ENCODE measurements at places on chromosomes 2 and 18. TPM values are rescaled to one million over a fixed set of nuclear protein-coding genes. Genes with fewer than 3 reads are reported as not detected.

The EVX2 gene
- under 0.01 TPM for total RNA-seq

DNA sequence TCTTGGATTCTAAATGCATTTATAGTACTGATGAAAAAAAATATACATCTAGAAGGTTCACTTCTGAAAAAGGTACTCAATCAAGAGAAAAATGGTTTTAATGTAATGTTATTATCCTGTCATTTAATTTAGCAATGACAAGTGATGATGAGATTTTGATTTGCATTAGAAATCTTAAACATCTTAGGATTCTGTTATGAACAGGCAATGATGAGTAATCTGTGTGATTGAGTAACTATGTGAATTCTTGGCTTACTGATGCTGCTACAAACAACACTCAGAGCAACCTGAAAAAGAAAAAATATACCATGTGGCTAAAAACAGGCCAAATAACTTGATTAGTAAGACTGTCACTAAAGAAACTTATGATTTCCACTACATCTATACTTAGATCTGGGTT is 30.1 kb downstream of the RBKS start:
- DNase-seq = peak; percentile 26

- no peak for DNase-seq
These were observed 453.4 kb downstream of the BCL11A start for GRCh38 chr2:60100034-60100433.

DNA sequence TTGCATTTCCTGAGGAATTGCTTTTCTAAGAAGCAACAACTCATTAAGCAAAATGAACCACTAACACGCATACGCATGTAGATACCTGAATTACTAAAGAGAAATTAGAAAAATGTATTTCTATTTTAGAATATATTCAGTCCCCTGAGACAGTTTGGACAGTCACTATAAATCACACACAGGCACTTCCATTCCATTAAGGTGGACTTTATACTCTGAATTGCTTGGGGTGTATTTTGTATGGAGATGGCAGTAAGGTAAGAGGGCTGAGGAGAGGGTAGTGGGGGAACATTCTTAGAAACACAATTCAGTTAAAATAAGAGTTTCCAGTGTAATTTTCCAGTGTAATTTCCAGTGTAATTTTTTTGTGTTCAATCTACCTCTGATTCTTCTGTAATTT is 1.8 kb downstream of the CCDC141 start:
- no peak for DNase-seq

- no peak for DNase-seq
These were observed 95.3 kb upstream of the FAM110C start for GRCh38 chr2:141611-142010.

GRCh38 chr2:109187711-109188495 is 58.9 kb downstream of the SH3RF3 start:
- no peak for DNase-seq

GRCh38 chr2:160892204-160892603 is 268.0 kb upstream of the TANK start:
- DNase-seq = no peak

- no peak for DNase-seq
These were observed 65.0 kb downstream of the NOL4 start for GRCh38 chr18:34159691-34160185.

DNA sequence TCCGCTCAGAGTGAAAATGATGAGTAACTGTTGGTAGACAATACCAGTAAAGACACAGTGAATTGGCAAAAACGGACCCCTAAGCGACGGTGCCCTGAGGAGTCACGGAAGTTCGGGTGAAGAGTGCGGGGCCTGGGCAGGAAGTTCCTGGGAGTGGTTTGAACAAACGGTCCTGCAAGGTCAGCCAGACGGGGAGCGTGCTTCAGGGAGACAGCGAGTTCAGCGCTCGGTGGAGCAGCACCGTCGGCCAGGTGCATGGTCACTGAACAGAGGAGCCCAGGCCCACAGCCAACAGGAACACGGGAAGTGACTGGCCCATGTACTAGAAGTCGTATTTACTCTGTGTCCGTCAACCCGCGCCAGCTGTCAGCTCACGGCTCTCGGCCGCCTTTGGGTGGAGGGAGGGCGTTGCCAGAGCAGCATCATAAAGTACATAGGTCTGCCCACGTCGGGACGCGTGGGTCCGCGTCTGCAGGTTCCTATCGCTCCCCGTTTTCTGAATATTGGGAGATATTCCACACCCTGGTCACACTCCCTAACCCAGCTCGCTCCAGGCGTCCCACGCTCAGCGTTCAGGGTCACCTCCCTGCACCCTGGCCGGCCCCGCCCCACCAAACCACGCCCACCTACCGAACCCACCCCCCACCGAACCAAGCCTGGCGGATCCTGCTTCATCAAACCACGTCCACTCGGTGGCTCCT is 75.6 kb upstream of the UXS1 start:
- no peak for DNase-seq

The NEU4 gene
- total RNA-seq = not detected

- no peak for DNase-seq
These were observed 227.9 kb downstream of the PRKCE start for GRCh38 chr2:45879406-45879805.

GRCh38 chr2:30234180-30234971 is 3.0 kb downstream of the LBH start:
- DNase-seq = peak; percentile 98

- DNase-seq = peak; percentile 72
These were observed 27.9 kb upstream of the CCBE1 start for GRCh38 chr18:59725142-59725541.

The UGT1A5 gene
- not detected for total RNA-seq

GRCh38 chr2:674321-674985 is 2.8 kb downstream of the TMEM18 start:
- peak; percentile 56 for DNase-seq

DNA sequence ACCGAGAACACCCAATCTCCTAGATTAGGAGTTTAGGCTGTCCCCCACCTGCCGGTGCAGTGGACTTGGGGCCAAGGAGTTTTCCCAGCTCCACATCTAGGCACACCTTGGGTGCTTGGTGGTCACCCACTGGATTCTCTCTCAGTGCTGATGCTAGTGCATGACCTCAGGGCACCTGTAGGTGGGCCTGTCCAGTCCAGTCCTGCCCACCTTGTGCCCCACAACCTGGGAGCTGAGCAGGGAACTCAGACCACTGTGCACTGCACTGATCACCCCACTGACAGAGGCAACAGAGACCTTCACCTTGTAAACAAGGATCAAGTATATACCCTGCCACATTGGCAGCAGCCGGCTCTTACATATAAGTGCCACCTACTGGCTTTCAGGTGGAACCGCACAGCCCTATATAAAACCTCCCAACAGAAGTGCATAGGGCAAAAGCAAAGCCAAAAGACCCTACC is 12.7 kb upstream of the CDH19 start:
- no peak for DNase-seq

DNA sequence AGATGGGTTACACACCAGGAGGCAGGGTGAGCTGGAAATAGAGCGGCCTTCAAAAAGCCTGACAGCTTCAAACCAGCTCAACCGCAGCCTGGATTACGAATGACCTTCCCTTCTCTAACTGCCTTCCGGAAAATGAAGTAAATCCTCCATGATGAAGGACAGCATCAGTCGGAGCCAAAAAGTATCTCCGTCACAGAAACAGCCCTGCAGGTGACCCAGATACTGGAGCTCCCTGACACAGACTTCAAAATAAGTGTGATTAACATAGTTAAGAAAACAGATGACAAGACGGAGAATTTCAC is 10.3 kb upstream of the CIB4 start:
- DNase-seq = peak; percentile 56

DNA sequence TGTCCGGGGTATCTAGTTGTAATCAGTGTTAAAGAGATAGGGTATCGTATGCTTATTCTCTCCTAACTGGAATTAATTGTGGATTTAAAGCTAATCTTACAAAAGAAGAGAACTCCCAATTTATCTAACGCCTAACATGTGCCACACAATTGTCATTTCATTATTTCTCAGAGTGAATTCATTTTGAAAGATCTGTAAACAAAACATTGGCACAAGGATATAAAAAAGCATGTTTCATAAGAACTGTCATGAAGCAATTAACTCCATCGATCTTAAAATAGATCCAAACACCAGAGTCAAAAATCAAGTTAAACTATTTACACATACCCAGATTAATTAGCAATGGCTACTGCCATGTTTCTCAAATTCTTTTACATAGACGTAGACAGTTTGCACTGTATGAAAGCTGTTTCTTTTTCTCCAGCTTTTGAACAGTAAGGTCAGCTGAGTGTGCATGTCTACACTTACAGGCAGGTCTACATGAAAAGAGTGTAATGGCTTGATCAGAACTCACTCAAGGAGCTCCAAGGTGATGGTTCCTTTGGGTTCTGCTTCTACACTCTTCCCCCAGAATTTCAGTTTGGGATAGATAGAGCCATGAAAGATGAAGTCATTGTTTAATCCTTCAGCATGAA is 38.8 kb downstream of the CABYR start:
- DNase-seq = no peak

The TANC1 gene
- total RNA-seq = 34.7 TPM

The SKOR2 gene
- total RNA-seq = not detected

DNA sequence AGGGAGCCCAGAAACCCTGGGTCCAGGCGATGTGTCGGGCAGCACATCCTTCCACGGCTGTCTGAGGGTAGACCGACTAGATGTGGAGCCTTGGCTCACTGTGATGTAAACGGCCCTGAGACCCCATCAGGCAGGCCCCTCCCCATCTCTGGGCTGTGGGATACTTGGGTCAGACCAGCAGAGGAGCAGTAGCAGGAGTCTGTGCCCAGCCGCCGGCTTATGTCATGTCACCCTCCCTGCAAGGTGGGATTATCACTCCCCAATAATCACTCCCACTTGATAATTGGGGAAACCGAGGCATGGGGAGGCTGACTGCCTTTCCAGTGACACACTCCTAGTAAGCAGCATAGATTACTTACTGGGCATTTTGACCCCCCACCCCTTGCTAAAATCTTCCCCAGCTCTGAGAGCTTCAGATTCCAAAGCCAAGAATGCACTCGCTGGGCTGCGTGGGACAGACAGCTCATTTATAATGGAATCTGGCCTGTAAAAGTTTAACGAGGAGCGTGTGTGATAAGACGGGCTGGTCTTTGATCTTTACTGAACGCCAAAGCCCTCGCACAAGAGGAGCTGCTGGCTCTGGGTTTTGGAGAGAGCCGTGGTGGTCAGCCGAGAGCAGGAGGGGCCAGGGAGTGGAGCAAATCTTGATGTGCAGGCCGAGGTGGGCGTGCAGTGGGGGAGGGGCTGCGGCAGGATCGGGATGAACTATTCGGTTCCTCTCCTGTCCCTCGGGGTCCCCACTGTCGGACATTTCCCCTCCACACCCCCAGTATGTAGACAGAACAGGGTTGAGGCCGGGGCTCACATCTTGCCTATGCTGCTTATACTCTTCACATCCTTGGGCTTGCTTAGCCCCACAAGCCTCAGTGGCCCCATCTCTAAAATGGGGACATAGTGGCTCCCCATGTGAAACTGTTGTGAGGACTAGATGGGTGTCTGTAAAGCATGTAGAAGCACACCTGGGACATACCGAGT is 200.0 kb downstream of the GLI2 start:
- peak; percentile 90 for DNase-seq

GRCh38 chr2:186917866-186918265 is 68.9 kb upstream of the ZSWIM2 start:
- DNase-seq = no peak

The SERPINB13 gene
- total RNA-seq = not detected

GRCh38 chr18:986051-986450 is 81.4 kb downstream of the ADCYAP1 start:
- no peak for DNase-seq

The GAL3ST2 gene
- total RNA-seq = 0.36 TPM

The PIGN gene
- total RNA-seq = 44.2 TPM

- DNase-seq = no peak
These were observed 35.2 kb downstream of the LPIN1 start for GRCh38 chr2:11781602-11782001.

- DNase-seq = no peak
These were observed 2.9 kb downstream of the RND3 start for GRCh38 chr2:150484461-150485021.

DNA sequence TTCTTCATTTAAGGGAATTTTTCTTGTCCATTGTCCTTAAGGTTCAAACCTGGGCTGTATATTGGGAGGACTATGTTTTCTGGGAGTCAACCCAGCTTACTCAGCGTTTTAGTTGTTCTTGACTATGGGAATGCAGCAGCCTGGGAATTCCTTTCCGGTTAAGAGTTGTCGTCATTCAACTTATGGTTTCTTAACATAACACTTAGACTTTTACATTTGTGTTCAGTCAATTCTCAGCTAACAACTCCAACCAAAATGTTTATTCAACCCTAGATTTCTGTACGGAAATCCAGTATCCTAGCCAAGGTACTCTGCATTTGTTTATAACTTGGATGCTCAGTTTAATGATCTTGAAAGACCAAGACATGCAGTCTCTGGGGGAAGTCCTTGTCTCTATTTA is 960.9 kb downstream of the CBLN2 start:
- DNase-seq = no peak

DNA sequence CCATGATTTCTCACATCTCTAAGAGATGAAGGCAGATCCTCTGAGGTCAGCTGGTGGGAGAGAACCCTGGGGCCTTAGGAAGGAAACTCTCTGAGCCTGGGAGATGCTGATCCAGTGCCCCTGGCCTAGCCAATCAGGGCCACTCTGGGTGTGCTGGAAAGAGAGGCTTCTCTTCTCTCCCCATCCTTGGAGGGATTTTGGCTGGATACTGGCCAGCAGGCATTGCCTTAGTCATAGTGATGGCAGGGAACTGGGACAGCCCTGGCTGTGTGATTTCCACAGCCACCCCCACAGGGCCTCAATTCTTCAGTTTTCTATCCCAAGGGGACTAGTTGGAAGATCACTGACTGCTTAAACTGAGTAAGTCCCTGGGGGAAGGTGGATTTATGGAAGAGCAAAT is 26.6 kb upstream of the PLB1 start:
- peak; percentile 92 for DNase-seq

The REG3A gene
- total RNA-seq = not detected

The STPG4 gene
- total RNA-seq = 0.72 TPM

The ALPP gene
- not detected for total RNA-seq

The PCARE gene
- not detected for total RNA-seq

- DNase-seq = peak; percentile 87
These were observed 688 bp upstream of the WDR33 start for GRCh38 chr2:127811397-127812321.

- no peak for DNase-seq
These were observed 68.5 kb upstream of the HDAC4 start for GRCh38 chr2:239469106-239469960.

The PIEZO2 gene
- total RNA-seq = 46.7 TPM

GRCh38 chr2:121999264-121999663 is 243.8 kb downstream of the TSN start:
- DNase-seq = no peak
